ENCODE measurements at places on chromosomes 2 and 18.
A peak's percentile ranks its signal among the peaks of the same experiment; 100 is the strongest.

DNA sequence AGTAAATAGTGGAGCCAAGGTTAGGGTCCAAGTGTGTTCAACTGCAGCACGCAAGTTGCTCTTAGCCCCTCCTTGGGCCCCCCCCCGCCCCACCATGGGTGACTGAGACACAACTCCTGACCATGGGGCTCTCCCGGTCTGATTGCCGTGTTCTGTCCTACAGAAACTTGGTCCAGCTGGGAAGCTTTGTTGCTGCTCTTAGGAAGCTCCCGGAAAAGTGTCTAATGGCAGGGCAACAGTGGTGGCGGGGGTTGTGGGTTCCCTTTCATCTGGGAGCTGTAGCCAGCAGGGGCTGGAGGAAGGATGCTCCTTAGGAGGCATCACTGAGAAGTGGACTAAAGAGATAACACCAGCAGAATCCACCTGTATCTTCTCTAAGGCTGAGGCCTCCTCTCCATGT lies 111.1 kb downstream of the CYP26B1 start:
- DNase-seq: no peak

DNA sequence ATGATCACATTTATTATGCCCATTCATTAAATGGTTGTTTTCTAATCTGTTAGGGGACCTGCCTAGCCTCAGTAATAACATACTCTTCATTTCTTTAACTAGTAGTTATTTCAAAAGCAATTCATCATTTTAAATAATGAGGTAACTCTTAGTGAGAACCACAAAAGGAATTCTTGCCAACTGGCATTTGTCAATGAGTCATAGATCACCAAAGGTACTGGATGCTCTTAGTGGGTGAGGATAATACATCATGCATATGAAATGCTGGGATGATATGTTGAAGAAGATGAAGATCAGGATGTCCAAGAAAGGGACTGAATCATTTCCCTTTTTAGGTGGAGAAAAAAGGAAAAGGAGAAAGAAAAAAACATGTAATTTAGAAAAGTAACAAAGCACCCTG lies 826.2 kb upstream of the DDX18 start:
- no peak for DNase-seq

DNA sequence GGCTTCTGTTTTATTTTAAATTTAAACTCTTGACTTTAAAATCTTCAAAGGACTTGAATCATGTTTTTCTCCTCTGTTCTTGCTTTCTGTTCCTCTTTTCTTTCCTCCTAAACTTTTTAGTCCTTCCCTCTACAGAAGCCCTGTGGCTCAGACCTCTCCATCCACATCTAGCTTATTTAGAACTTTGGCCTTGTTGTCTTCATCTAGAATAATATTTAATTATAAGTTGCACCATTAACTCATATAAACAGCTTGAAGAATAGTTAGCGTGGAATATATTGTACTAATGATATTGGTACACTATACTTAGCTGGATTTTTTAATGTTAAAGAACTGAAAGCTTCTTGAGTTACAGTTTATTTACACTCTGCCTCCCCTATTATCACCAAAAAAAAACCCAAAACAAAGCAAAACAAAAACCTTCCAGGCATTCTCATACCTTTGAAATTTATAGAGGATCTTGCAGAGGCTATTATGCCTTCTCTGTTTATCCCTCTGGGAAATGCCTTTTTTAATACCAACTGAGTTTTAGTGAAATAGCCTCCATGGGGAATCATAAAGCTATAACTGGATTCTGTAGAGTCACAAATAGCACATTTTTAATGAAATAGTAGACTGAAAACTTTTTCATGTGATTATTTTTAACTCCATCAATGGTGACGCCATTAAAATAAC lies 9.2 kb upstream of the CCDC141 start:
- no peak for DNase-seq

GRCh38 chr2:30127016-30127893 lies 19.6 kb upstream of the YPEL5 start:
- no peak for DNase-seq

DNA sequence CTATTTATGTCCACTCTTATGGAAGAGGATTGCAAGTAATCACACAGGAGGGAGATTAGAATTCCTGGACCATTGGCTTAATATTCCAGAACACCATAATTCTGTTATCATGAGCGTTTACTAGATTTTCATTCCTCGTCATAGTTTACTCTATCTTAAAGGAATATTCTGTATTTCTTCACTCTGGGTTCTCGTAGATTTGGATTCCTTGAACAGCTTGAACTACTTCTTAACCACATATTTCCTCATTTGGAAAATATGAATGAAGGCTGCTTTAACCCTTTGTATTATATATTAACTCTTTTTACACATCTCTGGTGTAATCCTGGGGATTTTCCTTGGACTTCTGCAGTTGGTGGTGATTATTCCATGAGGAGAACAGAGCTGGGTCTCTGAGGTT lies 46.3 kb upstream of the CCBE1 start:
- no peak for DNase-seq

GRCh38 chr18:31736630-31737029 lies 24.1 kb downstream of the SLC25A52 start:
- DNase-seq: no peak

DNA sequence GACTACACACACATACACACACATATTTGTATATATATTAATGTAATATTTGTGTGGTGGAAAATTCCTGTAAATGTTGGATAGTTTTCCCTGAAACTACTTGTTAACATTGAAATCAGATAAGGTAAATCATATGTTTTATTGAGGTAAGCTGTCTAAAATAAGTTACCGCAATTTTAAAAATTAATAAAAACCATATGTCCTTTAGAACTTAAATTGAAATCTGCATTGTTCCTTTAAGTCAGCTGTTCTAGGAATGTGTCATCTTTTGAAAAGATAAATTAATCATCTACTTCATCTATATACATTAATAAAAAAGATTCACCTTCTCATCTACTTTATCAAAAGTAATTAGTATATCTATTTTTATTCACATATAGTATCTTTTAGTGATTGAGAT lies 102.0 kb downstream of the CSRNP3 start:
- DNase-seq: no peak

DNA sequence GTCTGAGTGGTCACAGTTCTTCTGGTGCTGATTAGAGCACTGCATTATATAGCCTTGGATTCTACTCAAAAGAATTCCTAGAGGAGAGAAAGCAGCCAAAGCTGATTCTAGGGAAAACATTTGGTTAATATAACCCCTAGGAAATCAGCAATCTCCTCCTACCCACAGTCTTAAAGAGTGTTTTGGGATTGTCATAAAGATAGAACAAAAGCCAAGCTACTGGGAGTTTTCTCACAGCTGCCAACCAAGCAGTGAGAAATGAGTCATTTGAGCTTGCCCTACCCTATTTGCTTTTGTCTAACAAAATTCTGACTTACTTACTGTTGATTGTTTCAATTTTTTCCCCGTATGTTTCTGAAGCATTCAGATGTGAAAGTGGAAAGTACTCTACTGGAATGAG lies 469.3 kb downstream of the PLCL1 start:
- DNase-seq: no peak

- no peak for DNase-seq
Observed at GRCh38 chr2:209476367-209477208, 52.7 kb downstream of the MAP2 start.

GRCh38 chr2:134231301-134231964 lies 22.4 kb upstream of the MGAT5 start:
- no peak for DNase-seq

DNA sequence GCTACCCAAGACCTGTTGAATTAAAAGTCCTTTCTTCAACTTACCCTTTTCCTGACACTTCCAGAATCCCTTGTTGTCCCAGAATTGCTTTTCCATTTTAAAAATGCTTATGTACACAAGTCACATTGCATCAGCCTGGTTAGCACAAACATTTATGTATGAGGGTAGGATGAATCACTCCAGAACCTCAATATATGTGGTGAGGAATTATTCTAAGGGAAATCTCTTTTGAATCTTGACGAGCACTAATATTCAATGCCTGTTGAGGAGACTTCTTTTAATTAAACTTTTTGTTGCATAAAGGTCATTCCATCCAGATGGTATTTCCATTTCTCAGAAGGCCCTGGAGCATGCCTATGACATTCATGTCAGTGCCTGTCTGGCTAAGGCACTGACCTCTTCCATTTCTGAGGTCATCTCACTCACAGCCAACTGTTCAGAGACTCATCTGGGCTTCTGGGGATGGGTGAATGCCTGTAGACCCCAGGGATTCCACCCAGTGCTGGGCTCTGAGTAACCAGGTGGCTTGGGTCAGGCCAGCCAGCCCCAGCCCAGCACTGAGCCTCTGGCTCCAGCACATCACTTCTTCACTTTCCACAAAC lies 28.2 kb downstream of the ACMSD start:
- no peak for DNase-seq

DNA sequence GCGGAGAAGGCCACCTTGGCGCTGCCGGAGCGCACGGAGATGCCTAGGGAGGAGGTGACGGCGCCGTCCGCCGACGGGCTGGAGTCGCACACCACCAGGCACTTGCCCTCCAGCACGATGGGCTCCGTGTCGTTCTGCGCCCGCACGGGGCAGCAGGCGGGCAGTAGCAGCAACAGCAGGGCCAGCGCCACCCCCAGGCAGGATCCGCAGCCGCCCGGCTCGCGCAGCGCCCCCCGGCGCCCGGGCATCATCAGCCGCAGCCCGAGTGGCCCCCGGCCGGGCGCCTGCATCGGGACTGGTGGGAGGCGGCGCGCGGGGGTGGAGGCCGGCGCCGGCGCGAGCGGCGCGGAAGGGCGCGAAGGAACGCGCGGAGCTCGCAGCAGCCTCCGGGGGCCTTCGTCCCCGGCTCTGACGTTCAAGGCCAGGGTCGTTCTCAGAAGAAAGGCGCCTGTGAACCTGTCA lies 2.2 kb downstream of the CBLN2 start:
- DNase-seq: no peak

DNA sequence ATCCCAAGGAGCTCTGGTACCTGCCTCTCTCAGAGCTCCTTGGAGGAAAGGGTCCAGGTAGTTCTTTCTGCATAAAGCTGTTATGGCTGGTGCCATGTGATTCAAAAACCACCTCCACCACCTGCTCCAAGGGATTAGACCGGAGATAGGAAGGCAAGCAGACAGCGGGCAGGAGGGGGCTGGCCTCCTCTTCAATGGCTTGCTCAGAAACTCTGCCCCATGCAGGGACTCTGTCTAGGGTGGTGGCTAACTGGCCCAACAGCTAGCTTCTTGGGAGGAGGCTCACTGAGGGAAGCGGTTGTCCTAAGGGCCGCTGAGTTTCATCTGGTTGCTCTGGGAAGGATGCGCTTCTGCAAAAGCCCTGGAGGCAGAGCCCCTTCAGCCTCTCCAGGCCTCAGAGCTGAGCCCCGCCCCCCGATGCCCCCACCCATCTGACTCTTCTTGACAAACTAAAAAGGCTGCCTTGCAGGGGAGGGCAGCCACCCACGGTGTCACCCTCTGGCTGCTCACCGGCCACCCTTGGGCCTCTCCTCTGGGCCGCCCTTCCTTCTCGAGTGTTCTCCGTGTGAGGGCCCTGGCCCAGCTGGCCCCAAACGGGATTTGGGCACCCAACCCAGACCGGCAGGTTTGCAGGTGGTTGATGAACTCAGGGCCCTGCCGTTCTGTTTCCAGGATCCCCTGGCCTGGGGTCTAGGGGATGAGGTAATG lies 90.2 kb downstream of the MCFD2 start:
- no peak for DNase-seq

DNA sequence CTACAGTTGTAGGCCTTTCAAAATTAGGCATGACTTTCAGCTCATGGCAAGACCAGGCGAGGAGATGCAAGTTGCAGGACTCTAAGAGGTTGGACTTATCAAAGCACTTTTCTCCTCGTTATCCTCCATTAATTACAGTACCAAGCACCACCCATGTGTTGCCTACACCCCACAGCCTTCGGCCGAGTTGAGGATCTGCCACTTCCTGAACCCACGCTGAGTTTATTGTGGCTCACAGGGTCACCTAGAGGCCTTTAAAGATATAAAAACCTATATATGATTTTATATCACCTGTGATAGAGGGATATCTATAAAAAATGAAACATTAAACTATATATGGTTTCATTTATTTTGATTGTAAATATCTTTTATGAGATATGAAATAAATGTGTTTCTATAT lies 2.6 kb downstream of the UGT1A10 start:
- no peak for DNase-seq

DNA sequence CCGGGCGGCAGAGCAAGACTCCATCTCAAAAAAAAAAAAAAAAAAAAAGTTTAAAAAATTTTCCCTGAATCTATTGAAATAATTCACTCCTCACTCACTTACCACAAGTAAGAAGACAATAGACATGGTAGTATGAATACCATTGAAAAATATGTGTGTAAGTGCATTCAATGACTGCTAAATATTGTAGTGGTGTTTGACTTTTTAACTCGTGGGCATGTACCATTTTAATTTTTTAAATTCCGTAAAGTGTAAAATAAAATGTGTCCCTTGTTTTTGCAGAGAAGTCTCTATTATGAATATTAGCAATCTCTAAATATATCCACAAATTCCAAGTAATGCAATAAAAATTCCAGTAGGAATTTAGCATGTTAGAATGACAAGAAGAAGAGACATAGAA lies 134.1 kb downstream of the COPS8 start:
- no peak for DNase-seq

GRCh38 chr18:59885579-59886163 lies 14.1 kb upstream of the PMAIP1 start:
- DNase-seq: no peak

DNA sequence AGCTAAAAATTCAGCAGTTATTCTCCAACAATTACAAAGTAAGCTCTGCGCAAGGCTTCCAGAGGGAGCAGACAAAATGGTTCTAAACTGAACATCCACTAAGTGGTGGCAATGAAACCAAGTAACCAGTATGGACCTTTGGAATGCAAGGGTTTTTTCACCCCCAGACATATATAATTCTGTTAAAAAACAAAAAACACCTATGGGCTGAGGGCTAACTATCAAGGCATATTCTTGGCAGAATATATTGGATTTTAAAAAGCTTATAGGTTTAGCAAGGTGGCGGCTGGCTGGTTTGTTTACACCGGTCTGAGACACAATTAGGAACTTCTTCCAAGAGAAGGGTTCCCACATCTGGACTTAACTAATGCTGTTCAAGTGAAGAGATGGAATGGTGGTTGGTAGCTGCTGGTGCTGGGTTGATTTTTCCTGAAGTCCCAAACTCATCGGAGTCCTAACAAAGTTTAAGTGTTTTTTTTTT lies 2.8 kb downstream of the ZFP36L2 start:
- no peak for DNase-seq

DNA sequence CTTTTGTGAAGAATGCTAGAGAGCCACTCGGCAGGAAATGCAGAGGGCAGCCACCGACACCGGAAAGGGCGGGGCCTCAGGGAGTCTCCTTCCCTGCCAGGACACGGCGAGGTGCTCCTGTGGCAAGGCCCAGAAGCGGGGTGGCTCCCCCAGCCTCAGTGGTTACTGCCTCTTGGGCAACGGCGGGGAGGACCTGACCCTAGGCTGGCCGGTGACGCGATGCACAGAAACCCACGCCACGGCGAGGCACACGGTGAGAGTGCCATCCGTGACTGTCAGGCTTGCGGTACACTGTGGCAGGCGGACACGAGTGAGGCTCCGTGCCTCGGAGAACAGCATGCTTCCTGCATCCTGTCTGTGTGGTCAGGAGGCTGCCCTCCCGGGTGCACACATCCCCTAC lies 47.8 kb downstream of the ZAP70 start:
- peak; percentile 40 for DNase-seq

Data from stimulated activated CD4-positive, alpha-beta T cell treated with anti-CD3 and anti-CD28 coated beads, Interleukin-1b, Interleukin-23, amount 100 ng/mL, for 24 hours (primary cell).